ENCODE measurements at places on chromosomes 12 and 14.

GRCh38 chr12:62426089-62426488, 40.5 kb upstream of the MON2 start:
- no peak for DNase-seq

- no peak for DNase-seq
Observed at GRCh38 chr12:18375131-18375530, 113.8 kb downstream of the PIK3C2G start.

DNA sequence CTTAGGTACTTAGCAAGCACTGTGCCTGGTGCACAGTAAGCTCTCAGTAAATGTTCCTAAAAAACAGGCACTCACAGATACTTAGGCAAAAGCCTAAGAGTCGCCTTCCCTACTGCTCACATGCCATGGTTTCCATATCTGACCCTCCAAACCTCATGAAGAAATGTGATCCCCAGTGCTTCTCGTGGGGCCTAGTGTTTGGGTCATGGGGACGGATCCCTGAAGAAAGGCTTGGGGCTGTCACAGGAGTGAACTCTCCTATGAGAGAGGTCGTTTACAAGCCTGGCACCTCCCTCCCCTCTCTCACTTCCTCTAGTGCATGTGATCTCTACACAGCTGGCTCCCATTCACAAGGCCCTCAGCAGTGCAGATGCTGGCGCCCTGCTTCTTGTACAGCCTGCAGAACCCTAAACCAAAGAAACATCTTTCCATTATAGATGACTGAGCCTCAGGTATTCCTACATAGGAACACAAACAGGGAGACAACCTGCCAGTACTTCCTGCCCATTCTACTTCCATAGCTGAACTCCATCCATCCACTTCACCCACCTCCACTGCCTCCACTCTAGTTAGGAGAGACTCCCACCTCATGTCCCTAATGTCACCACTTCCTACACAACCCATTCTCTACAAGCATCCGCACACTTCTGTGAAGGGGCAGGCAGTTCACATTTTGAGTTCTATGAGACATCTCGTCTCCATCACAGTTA, 2.9 kb downstream of the SLC15A4 start:
- no peak for DNase-seq

- no peak for DNase-seq
Observed at GRCh38 chr12:53048033-53048779, 1.7 kb upstream of the TNS2 start.

- no peak for DNase-seq
Observed at GRCh38 chr12:127712561-127712960, 554.4 kb upstream of the TMEM132C start.

DNA sequence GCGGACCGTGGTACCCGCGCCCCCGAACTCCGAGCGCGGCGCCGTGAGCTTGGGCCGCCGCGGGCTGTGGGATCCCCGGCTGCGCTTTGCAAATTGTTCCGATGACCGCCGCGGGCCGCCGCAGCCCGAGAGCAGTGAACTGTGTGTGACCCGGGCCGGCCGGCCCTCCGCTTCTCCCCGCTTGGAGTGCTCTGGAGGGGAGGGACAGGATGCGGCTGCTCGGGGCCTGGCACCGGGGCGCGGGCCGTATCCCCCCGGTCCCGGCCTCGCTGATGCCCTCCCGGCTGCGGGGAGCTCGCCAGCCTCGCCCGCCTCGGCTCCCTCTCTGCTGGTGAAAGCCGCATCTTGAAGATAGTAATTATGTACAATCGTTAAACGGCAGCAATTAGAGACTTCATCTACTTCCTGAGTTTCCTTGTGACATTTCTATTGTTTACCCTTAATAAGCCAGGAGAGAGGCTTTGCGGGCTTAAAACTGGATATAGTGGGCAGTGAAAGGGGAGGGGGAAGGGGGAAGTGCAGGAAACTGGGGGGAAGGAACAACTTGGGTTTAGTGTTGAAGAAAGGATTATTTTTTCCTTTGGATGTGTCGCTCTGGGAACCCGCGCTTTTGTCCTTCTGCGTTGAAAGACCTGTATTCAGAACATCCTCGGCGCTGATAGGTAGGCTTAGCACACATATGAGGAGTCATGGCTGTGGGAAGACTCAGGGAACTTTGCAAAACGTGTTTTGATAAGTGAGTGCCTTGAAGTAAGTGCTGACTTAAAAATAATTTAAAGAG, 1.2 kb downstream of the PELI2 start:
- DNase-seq: no peak

- no peak for DNase-seq
Observed at GRCh38 chr14:94282991-94283723, 9.9 kb downstream of the SERPINA10 start.

DNA sequence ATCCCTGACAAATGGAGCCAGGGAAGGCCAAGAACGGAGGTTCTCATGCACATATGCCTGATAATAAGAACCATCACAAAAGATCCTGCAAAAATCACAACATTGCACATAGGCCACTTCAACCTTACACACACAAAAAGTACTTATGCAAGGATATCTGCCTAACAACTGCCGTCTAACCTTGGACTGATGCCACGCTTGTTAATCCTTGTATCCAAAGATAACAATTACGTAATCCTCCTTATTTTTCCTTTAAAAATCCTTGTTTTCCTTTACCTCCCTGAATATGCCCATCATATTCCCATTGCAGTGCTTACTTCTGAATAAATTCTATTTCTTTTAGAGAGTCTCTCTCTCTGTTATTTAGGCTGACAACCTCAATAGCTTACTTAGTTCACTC, 59.5 kb downstream of the TMEM116 start:
- no peak for DNase-seq

GRCh38 chr12:45613296-45613695, 116.2 kb upstream of the ARID2 start:
- no peak for DNase-seq

DNA sequence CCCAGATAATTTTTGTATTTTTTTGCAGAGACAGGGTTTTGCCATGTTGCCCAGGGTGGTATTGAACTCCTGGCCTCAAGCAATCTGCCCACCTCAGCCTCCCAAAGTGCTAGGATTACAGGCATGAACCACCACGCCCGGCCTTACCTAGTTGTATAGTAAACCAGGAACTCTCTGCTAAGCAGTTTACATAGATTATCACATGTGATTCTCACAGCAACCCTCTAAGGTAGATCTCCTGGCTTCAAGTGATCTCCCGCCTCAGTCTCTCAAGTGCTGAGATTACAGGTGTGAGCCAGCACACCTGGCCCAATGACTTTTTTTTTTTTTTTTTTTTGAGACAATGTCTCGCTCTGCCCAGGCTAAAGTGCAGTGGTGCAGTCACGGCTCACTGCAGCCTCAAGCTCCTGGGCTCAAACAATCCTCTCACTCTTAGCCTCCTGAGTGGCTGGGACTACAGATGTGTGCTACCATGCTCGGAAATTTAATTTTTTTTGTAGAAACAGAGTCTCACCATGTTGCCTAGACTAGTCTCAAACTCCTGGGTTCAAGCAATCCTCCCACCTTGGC, 26.0 kb upstream of the ATP2A2 start:
- no peak for DNase-seq

- no peak for DNase-seq
Observed at GRCh38 chr14:84420221-84420620, 1109.7 kb upstream of the FLRT2 start.

- no peak for DNase-seq
Observed at GRCh38 chr12:116674643-116675183, 63.2 kb downstream of the SPRING1 start.

Data from amniotic stem cell (primary cell).